ENCODE measurements at places on chromosomes 1 and 21. TPM values are rescaled to one million over a fixed set of nuclear protein-coding genes. Genes with fewer than 3 reads are reported as not detected.

OR2T35 gene
- total RNA-seq, result not detected

CFAP141 gene
- total RNA-seq, result not detected

DNA sequence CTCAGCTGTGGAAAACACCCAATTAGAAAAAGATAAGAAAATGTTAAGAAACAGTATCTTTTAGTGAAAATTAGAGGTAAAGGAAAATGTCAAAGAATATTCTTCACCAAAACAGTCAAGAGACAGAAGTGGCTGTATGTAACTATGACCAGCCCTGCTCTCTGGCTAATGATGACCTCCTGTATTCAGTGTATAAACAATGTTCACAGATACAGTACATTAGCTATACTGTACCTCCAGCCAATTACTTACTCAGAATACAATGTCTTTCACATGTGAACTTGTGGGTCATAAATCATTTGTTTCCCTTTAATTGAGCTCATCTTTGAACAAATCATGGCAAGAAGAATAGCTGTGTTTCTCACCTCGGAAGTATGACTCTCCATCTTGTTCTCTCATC lies 432.0 kb downstream of the LMO4 start:
- no peak overlapping the region for H3K4me3 ChIP-seq
- no peak overlapping the region for H3K27ac ChIP-seq

- DNase-seq, result no peak
- H3K27me3 ChIP-seq, result no peaks in the 10 kb centered on the region
- H3K4me3 ChIP-seq, result no peak overlapping the region
- no peak overlapping the region for H3K27ac ChIP-seq
- no peaks in the 10 kb centered on the region for H3K4me1 ChIP-seq
Measured at GRCh38 chr1:178784131-178784536, 59.1 kb downstream of the RALGPS2 start.

DNA sequence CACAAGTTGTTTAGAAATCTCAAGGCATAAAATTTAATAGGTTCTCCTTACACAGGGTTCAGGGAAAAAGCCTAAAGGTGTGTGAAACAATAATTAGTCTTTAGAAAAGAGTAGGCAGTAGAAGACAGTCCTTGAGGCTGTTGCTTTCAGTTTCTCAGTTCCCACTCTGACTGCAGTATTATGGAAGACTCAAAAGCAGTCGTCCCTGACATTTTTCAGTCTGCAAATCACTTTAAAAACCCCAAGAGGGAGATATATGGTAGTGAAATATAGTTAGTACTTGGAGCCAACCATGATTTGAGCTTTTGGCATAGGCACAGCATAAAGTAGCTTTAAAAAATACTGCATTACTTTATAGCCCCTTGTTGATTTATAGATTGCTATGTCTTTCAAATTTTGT lies 299.7 kb downstream of the OLFM3 start:
- no peaks in the 10 kb centered on the region for H3K36me3 ChIP-seq
- no peaks in the 10 kb centered on the region for H3K27me3 ChIP-seq
- no peaks in the 10 kb centered on the region for H3K4me1 ChIP-seq
- no peak overlapping the region for H3K4me3 ChIP-seq

- no peaks in the 10 kb centered on the region for H3K36me3 ChIP-seq
- no peaks in the 10 kb centered on the region for H3K27me3 ChIP-seq
- no peaks in the 10 kb centered on the region for H3K4me1 ChIP-seq
- H3K27ac ChIP-seq, result no peak overlapping the region
Measured at GRCh38 chr1:218611916-218612585, 266.9 kb downstream of the TGFB2 start.
